ENCODE measurements at places on chromosomes 12 and 14. TPM values are rescaled to one million over a fixed set of nuclear protein-coding genes. Genes with fewer than 3 reads are reported as not detected.

DNA sequence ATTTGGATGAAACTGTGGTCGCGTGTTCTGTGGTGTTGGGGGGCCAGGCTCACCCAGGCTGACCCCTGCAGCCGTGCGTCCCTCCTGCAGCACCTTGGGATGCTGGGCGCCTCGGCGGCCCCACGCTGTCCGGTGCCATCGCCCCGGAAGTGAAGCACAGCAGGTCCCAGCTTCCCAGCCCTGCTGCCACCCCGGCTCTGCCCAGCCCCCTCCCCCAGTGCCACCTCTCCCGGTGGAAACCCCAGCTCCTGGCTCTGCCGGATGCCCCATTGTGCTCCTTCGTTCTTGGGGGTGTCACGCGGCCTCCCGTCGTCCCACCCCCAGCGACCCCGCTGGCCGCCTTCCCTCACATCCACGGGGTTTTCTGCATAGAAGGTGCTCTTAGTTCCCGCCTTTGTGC, 25.2 kb downstream of the LRCOL1 start:
- no peak for DNase-seq

GRCh38 chr14:58200846-58201245, 897 bp downstream of the ACTR10 start:
- DNase-seq = no peak

DNA sequence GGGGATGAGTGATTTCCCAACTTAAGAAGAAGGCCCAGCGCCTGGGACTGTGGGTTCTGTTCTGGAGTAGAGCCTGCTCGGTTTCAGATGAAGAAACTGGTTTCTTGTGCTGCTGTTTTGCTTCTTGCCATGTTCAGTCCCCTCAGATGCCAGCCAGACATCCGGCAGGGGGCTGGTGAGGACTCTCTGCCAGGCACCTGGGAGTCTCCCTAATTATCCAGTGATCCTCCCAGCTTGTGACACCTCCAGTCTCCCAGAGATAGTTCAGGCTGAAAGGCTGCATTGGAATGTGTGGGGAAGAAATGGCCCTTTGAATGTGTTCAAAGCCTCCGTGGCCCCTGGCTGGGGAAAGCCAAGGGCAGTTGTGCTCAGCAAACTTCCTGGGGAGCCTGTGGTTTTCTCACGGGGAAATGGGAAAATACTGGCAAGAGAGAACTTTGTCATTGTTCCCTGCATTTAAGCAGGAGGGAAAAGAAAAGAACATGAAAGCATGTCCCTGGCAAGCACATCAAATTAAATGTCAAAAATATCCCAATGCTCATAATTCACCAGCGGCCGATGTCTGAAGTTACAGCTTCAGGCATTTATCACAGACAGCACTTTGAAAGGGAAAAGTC, 8.5 kb upstream of the SERPINA12 start:
- peak; percentile 77 for DNase-seq

DNA sequence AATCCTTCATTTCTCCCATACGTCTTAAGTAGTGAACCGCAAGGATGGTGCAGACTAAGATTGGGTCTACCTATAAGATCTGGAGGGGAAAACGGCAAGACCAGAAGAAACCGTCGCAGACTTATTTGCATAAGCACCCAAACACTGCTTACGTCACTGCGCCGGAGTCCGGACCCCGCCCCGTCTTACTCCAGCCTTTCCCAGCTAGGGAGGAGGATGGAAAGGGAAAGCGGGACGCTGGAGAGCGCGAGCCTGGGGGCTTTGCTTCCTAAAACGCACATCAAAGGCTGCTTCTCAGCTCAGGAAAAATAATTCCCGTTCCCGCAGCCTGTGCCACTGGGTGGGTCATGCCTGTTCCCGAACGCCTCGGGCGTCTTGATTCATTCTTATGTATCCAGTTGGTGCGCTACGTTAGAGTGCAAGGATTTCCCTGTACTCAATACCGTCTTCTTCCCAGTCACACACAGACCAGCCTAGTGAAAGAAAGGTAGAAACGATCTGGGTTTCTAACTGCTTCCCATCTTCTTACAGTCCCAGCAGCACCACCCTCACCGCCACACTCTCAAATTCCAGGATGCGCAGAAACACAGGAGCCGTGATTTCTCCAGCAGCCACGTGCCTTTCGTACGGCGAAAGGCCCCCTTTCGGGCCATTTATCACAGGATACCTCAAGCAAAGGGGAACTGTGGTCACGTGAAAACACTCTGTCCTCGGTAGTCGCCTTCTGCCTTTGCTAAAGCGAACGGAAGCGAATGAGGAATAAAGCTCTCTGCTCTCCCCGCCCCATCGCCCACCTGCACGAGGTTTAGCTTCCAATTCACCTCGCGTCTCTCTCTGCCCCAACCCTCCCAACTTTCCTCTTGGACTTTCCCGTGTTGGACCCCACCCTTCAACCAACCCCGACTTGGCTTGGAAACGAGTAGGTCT, 1.1 kb downstream of the SLC6A15 start:
- DNase-seq = no peak

DNA sequence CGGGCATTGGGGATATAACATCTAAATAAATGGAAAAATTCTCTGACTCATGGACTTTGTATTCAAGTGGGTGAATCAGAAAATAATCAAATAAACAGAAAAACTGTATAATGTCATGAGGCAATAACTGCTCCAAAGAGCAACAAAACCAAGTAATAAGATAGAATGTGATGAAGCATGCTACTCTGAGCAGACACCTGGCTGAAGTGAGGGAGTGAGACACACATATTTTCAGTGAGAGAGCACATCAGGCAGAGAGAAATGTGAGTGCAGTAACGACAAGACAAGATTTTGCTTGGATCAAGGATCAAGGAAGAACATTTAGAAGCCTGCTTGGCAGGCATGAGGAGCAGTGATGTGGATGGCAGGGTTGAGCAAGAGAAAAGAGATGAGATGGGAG, 75.8 kb upstream of the CCDC91 start:
- DNase-seq = no peak

DNA sequence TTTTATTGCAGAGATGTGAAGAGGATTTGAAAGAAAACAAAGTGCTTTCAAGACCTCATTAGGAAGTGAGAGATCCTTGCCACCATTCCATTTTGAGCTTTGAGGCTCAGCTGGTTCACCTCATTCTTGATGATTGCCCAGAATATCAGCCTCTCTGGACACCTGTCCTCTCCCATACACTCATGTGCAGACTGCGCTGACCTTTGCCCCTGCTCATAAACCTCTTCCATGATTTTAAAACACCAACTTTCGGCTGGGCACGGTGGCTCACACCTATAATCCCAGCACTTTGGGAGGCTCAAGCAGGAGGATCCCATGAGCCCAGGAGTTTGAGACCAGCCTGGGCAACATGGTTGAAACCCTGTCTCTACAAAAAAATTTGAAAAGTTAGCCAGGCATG, 8.9 kb downstream of the COX14 start:
- no peak for DNase-seq

DNA sequence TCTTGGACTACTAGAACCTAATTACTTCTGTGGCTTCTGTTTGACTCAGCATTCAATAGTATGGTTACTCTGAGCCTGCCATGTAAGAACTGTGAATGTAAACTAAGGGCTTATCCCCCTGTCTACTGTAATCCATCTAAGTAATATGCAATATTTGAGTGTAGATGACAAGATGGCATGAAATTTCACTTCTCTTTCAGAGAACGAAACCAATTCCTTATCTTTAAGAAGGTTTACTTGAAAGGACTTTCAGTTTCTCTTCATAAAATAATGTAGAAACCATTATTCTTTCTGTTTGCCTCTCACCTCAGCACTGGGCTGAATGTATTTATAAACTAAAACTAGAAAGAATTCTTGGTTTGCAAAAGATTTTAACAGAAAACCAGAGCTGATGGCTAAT, 60.4 kb upstream of the ARID2 start:
- DNase-seq = no peak

MANSC4 gene
- not detected for total RNA-seq

SYNDIG1L gene
- not detected for total RNA-seq

Measured in HepG2 (cell line).